ENCODE measurements at places on chromosomes 5 and 9.

GRCh38 chr5:15290953-15291352 lies 209.0 kb upstream of the FBXL7 start:
- no peak for DNase-seq

DNA sequence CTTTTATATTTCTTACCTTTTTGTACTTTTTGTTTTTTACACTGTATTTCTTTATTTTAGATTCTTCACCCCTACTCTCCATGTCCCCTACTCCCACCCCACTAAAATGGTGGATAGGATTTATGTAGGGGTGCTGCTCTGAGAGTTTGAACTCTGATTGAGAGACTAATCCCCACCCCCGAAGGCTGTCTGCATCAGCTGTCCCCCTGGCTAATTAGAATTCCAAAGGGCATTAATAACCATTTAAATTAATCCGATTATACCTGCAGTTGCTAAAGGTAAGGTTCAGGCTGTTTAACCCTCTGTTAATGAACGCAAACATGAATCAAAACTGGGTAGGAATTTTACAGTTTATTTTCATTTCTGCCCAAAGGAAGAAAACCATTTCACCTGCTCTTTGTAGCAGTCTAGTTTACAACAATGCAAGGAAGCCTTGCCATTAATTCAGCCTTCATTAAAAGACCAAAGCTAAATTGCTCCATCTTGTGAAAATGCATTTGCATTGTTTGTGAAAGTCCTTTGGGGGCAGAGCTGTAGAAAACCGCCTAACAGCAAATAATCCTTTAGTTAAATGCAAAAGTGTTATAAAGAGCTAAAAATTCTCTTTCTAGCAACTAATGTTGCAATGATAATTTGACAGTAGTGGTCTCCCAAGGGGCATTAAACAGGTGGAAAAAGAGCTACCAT lies 71.2 kb downstream of the ZCCHC7 start:
- no peak for DNase-seq

- peak; percentile 32 for DNase-seq
These were observed 28.7 kb downstream of the DMRT3 start for GRCh38 chr9:1005043-1005667.

DNA sequence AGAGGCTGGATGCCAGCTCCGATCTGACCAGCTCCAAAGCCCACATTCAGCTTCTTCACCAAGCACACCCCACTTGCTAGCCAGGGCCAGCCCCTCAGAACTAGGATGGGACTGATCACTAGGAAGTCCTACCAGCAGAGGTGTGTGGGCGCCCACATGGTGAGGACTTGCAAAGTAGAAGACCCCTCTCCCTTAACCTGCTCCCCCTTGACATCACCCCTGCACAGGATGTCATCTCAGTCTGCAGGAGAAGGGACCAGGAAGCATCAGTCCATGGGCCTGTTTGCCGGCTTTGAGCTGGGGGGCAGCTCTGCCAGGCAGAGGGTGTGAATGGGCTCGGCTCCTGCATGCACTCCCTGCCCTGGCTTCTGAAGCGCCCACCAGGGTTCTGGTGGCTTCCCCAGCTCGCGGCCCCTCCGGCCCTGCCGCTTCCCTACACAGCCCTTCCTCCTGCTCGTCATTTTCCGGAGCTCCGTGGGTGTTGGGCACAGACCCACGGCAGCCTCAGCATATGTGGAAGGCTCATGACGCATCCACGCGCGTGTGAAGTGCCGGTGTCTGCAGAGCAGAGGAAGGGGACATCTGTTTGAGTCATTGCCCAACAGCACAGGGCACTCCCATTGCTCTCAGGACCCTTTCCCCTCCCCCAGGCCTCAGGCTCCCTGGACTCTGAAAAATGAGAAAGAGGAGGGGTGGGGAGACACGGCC lies 3.7 kb upstream of the FAM78A start:
- DNase-seq, result no peak

GRCh38 chr5:123992641-123993040 lies 480.7 kb downstream of the CSNK1G3 start:
- DNase-seq, result no peak

DNA sequence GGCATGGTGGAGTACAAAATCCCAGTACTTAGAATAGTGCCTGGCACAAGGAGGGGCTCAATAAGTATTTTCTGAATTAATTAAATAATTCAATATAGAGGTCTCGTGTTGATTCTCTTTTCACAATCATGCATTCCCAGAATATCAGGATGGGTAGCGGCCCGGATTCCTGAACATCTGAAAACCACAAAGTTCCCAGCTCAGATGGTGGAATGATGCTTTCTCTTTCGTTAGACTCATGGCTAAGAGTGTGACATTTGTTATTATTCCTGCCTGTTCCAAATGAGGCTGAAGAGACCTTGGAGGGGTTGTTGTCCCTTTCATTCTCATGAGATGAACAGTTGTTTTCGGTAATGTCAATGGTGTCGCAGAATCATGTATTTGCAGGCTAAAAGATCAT lies 95.4 kb upstream of the LIFR start:
- DNase-seq, result no peak

GRCh38 chr5:54289769-54290168 lies 20.6 kb downstream of the ARL15 start:
- DNase-seq, result peak; percentile 8

DNA sequence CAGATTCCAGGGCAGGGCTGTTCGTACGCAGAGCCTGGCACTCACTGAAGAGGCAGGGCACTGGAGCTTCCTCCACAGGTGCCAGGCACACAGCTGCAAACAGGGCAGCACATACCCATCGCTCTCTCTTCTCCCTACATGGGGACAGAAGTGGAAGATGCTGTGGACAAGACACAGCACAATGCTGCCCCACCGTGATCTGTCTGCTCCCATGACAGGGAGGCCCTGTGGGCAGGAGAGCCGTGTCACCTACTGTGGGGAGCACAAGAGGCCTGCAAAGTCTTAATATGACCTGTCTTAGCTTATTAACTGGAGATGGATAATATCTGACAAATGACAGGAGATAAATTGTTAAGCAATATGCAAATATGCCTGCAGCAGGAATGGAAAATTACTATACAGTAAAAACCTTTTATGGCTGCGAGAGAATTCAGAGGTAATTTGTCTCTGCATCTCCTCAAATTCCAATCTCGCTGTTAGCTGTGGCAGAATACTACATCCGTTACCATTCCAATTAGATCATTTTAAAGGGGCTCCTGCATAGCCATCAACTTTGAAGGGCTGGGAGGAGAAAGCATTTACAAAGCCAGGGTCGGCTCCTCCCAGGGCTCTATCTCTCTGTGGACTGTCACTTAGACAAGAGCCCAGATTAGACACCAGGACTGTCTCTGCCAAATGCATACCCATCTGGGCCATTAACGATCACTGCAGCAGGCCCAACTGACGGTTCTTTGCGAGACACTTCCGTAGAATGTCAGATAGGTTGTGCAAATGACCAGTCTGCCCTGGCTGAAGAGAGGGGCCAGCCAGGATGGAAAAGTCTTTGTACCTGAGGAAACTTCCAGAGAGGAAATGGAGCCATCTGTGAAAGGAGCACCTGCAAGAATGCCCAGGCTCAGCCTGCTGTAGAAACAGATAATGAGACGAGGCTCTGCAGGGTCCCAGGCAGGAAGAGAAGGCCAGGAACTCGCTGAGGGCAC lies 90.7 kb upstream of the FSTL4 start:
- no peak for DNase-seq

GRCh38 chr5:138148811-138149210 lies 9.6 kb upstream of the NME5 start:
- DNase-seq, result no peak

DNA sequence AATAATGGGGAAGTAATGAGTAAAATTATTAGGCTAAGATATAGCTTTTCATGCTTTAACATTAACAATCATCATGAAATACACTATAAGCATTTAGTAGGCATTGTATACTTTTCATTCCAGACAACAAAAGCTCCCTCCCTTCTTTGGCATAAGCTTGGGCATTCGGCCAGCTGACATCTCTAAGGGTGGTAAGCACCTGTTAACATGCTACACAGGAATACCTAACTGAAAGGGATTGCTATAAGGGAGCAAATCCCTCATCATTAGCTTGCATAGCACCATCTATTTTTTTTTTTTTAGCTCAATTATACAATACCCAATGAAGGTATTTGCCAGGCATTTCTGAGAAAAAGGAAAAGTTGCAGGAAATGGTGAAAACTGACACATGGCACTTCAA lies 16.6 kb downstream of the STRBP start:
- no peak for DNase-seq

DNA sequence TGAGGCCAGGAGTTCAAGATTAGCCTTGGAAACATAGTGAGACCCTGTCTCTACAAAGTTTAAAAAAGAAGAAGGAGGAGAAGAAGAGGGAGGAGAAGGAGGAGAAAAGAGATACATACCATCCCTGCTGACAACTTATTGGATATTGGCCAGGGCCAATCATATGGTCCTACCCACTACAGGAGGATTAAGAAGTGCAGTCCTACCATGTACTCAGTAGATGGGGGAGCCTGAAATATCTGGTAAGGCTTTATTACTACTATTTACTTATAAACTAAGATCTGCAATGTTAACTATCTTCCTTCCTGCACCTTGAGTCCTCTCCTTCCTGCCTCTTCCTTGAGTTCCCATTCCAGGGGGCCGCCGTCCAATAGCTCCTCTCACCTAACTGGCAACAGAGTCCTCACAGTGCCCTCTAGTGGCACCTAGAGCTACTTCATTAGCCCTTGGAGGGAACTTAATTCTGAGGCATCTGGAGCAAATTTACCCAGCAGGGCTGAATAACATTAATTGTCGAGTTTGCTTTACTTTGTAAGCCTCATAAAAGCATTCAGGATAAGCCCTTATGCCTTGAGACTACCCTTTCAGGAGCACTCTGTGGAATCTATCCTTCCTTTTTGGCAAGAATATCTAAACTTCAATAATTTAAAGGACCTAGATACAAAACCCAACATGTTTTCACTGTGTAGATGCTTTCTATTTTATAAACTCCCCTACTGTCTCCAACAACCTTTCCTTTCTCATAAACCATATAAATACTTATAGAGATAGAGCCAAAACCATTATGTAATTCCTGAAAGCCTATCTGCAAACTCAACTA lies 39.1 kb upstream of the RANBP6 start:
- DNase-seq, result peak; percentile 44

DNA sequence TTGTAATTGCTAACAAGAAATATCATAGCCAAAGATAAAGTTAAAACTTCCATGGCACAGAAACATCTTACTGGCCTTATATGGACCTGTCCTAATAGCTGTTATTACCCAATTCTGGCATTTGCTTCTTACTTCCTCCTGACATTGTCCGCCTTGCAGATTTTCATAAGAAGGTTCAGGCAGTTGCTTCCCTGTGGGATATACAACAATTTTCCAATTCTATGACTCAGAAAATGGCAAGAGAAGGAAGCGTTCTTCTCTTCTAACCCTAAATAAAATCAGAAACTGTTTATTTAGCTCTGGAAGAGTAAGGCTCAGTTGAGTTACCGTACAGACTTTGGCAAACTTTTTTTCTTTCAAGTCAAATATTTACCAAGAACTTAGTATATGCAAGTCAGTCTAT lies 1.7 kb downstream of the PRKAA1 start:
- no peak for DNase-seq

DNA sequence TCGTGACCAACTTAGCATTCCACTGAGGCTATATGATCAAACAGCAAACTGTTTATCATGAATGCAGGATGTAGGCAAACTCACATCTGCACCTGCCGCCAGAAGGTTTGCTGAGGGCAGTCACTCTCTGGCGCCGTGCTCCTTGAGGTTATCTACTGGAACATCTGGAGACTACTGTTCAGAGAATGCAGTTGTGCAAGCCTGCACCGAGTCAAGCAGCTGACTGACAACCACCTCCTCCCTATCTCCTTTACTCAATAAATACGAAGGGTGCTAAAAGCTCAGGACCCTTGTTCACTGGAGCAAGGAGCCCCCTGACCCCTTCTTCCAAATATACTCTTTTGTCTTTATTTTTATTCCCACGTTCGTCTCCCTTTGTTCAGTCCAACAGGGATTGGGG lies 27.1 kb downstream of the CCDC125 start:
- DNase-seq, result no peak

- DNase-seq, result no peak
These were observed 11.0 kb upstream of the TNFSF8 start for GRCh38 chr9:114941376-114941775.

DNA sequence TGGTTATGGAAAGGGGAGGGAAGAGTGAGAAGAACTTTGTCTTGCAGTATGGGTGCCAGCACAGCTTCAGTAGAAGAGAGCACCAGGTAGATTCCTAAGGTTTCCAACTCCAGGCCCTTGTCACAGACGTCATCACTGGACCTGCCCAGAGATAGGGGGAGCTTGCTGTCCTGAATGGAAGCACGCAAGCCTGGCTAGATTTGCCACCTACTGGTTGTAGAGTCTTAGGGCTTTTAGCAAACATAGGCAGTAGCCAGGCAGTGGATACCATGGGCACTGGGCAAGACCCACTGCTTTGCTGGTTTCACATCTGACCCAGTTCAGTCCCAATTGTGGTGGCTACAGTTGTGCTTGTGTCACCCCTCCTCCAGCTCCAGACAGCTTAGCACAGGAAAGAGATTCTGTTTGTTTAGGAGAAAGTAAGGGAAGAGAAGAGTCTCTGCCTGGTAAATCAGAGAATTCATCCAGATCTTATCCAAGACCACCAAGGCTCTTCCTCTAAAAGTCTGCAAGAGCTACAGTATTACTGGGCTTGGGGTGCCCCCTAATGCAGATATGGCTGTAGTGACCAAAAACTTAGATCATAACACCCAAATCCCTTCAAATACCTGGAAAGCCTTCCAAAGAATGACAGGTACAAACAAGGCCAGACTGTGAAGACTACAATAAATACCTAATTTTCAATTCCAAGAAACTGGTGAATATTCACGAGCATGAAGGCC lies 158.9 kb downstream of the HINT1 start:
- DNase-seq, result no peak

GRCh38 chr5:94304146-94304545 lies 314.3 kb downstream of the KIAA0825 start:
- DNase-seq, result no peak

DNA sequence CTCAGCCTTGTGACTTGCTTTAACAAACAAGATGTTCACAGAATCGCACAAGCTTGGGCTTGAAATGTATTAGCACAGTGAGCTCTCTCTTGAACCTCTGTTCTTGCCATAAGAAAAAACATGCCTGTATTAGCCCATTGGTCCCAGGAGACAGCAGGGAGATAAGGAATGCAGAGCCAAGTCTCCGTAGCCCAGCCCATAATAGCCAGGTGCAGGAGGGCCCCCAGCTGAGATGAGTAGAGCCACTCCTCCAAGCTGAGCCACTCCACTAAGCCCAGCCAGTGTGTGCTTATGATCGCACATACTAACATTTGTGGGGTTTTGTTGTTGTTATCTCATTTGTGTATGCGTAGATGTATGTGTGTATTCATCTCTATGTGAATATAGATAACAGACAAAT lies 21.6 kb upstream of the SVEP1 start:
- DNase-seq, result no peak

DNA sequence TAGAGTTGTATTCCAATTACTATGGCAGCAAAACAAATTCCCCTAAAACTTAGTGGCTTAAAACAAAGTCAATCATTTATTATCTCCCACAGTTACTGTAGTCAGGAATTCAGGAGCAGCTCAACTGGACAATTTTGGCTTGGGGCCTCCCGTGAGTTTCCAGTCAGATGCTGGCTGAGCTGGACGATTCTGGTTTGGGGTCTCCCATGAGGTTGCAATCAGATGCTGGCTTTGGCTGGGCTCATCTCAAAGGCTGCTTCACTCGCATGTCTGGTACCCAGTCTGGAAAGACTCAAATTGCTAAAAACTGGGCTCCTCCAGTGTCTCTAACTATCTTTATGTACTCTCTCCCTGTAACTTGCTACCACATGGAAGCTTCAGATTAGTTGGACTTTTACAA lies 130.1 kb downstream of the C5orf15 start:
- DNase-seq, result no peak

Data from germinal center (tissue), 1 donor.